Pulmonary artery endothelial cell (primary cell): ENCODE measurements at places on chromosomes 4 and X.
A peak's percentile ranks its signal among the peaks of the same experiment; 100 is the strongest.

GRCh38 chr4:82588771-82589270 is 27.0 kb upstream of the TMEM150C start:
- no peak for DNase-seq

DNA sequence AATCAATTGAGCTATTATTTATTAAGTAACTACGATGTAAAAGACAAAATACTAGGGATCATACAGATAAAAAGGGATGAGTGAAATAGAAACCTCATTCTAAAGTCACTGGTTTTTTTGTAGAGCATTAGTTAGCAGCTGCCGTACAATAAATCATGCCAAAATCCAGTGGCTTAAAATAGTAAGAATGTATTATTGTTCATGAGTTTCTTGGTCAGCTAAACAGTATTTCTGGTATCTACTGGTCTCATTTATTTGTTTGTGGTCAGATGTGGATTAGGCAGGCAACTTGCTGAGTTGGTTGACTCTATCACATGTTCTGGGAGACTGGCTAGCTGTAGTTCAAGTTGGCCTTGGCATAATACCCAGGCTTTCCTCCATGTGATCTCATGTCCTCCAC is 667.3 kb downstream of the GALNTL6 start:
- DNase-seq: no peak

DNA sequence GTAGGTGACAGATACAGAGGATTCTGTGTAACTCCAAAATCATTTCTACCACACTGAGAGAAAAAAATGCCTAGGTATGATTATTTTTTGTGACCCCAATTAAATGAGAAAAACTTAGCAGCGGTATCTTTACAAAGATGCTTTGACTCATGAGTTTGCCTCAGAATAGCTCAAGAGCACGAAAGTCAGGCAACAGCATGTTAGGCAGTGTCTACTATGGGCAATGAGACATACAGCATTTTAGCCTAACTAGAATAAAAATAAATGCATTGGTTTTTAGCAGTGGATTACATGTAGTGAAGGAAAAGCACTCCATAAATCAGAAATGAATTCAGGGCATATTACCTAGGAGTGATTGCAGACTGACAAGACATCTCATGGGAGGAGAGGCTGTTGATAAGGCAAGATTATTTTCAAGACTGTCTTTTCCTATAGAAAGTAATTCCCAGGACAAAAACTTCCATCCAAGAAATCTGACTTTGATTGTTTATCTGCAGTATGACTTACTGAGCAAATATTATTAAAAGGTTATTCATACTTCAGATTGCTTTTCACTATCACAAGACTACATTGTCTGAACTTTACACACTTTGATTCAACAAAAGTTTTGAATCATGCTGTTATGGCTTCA is 3.6 kb downstream of the ANXA10 start:
- no peak for DNase-seq

- no peak for DNase-seq
These were observed 16.6 kb upstream of the PRDM8 start for GRCh38 chr4:80180743-80181142.

GRCh38 chr4:7337196-7338058 is 97.3 kb downstream of the PSAPL1 start:
- DNase-seq: no peak

DNA sequence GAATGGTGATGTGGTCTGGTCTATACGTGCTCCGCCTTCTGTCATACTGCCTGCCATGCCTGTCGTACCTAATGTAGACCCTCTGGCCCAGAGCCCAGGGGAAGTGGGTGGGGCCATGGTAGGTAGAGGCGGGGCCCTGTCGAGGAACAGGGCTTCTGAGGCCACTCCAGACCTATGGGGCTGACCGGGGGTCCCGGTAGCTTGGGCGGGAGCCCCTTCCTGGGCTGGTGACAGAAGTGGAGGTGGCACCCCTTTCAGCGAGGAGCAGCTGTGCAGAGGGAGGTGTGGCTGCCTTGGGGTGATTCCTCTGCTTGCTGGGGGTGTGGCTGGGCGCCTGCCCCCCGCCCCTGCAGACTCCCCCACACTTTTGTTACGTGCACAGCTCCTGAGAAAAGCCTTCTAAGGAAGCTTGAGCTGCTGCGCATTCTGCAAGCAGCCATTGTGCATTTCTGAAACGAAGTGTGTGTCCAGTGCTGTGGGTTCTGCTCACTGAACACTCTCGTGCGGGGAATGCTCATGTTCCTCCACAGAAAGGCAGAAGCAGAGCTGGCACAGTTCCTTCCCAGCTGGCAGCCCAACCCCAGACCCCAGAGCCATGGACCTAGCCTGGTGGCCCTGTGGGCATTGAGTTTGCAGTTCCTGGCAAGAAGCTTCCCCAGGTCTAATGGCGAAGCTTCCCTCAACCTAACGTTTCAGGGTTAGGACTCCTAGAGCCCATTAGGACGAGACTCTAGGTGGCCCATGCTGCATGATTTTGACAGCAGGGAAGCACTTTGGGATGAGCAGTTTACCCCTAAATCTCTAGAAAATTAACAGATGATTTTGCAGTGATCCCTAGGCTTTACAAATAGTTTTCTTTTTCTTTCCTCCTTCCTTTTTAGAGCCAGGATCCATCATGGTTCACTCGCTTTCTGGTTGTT is 72.7 kb upstream of the HGFAC start:
- DNase-seq: no peak

- DNase-seq: no peak
These were observed 78.5 kb upstream of the DDIT4L start for GRCh38 chr4:100268789-100269188.

GRCh38 chr4:97496298-97496873 is 646.9 kb downstream of the STPG2 start:
- no peak for DNase-seq

GRCh38 chr4:1834047-1834775 is 21.7 kb downstream of the LETM1 start:
- no peak for DNase-seq

DNA sequence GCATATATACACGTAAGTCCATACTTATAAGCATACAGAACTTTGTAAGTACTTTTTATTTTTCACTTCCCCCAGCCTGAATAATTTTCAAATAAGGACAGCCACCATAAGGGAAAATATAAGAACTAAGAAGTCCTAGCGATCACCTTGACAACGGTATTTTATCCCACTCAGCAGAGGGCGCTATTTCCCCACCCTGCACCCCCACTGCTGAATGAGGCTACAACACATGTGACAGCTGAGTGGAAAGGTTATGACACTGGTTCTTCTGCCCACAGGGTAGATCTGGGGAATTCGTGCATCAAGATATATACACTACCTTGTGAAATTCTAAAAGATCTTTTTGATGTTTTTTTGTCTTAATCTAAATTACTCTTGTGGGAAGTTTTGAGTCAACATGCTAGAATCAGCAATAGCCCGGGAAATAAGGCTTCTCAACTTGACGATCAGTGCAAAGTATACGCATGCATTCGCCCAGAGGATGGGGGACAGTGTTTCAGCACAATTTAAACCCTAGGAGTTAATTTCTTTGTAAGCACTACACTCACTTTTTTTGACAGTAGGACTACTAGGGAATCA is 151.5 kb downstream of the CORIN start:
- peak; percentile 7 for DNase-seq

GRCh38 chr4:141657550-141658250 is 21.3 kb downstream of the IL15 start:
- no peak for DNase-seq

- no peak for DNase-seq
These were observed 47.1 kb downstream of the FAM13A start for GRCh38 chr4:89009761-89010369.

- DNase-seq: no peak
These were observed 491 bp downstream of the ARHGEF6 start for GRCh38 chrX:136780241-136780640.

DNA sequence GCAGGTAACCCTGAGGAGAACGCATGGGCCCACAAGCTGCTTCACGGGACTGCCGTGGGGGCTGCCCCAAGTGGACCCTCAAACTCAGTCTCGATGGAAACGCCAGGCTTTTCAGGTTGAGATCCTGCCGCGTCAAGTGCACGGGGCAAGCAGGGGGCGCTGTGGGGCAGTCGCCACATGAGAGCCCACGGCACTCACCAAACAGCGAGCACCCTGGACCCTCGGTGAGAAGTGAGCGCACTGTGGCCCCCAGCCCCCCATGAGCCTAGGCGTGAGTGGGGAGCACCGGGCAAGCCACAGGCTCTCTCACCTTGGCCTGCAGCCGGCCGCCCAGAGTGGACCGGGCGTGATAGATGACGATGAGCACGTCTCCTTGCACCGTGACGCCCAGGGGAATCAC is 50.9 kb upstream of the CPLX1 start:
- no peak for DNase-seq
